ENCODE measurements at places on chromosomes 16 and 17.

DNA sequence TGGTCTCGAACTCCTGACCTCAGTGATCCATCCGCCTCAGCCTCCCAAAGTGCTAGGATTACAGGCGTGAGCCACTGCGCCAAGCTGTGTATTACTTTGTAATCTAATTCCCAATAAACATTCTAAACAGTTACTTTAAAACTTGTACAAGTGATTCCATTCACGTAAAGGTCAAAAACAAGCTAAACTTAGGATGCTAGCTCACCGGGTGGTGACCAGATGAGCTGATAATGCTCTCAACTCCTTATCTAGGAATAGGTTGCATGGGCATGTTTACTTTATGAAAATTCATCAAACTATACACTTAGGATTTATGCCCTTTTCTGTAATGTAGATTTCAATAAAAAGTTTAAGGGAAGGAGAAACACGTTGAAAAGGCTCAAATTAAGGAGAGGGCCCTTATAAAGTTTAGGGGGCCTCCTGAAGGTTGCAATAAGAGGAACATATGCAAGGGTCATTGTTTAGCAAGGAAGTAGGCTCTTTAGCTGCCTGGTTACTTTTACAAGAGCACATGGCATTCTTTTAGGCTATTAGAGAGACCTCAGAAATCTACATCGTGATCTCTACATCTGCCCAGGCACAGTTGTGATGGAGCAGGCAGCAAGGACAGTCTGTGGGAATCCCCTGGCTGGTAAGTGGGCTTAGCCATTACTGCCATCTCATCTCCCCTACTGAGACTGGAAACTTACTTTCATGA is 13.3 kb downstream of the CDR2 start:
- no peak for DNase-seq

DNA sequence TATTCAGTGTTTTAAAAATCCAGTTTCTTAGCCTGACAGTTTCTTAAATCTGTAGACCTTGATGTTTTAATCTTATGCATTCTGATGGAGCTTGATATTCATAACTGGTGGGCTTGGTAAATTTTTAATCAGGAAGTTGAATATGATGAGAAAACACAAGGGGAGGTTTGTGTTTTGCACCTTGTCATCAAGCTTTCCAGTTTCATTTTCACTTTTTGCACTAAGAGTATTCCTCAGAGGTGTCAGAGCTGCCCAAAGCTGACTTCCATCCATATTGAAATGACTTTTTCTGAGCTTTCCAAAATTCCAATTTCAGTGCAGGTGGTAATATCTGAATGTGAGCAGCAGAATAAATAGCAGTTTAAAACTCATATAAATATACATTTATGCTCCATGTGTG is 555.0 kb upstream of the RBFOX1 start:
- DNase-seq: no peak

GRCh38 chr17:72273289-72274056 is 152.7 kb downstream of the SOX9 start:
- DNase-seq: no peak

- DNase-seq: peak; percentile 68
Observed at GRCh38 chr17:77444984-77445759, 304.4 kb downstream of the SEC14L1 start.

- no peak for DNase-seq
Observed at GRCh38 chr17:19551165-19551564, 17.5 kb downstream of the SLC47A1 start.

GRCh38 chr17:61185385-61185784 is 214.3 kb upstream of the TBX2 start:
- no peak for DNase-seq

DNA sequence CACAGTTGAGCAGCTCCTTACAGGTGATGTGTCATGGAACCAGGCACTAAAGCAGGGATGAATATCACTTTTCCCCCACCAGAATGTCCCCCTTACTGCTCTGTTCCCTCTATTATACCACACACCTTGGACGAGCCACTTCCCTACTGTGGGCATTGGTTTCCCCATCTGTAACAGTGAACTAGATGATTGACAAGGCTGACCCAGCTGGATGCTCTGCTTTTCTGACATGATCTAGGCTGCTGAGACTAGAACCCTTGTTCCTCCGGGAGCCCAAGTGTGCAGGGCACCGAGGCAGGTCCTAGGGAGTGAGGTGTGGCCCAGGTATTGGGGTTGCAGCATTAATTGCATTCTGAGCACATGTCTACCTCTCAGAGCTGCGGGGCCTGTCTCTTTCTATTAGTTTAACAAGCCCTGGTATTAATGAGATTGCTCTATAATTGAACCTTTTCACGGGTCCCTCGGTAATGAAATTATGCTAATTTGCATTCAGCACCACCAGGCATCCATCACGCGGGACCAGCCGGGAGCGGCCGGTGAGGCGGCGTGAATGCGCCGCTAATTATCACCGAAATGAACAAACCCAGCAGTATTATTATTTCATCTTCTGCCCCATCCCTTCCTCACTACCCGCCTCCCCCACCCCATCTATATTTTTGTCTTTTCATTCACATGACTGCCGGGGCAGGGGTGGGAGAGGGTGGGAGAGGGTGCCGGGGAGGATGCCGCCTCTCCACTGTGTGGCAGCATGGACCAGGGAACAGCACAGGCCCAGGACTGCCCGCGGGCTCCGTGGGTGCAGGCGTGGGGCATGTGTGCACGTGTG is 121.1 kb downstream of the CYLD start:
- DNase-seq: no peak

DNA sequence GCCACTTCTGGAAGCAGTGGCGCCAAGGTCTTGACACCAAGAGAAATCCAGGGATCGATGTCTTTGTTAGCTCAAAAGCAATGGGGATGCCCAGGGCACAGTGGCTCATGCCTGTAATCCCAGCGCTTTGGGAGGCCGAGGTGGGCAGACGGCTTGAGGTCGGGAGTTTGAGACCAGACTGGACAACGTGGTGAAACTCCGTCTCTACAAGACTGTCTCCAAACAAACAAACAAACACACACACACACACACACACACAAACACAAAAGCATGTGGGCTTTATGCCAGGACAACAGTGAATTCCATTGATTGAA is 22.4 kb upstream of the FAAP100 start:
- DNase-seq: no peak
